ENCODE measurements at places on chromosomes 2 and 18.

DNA sequence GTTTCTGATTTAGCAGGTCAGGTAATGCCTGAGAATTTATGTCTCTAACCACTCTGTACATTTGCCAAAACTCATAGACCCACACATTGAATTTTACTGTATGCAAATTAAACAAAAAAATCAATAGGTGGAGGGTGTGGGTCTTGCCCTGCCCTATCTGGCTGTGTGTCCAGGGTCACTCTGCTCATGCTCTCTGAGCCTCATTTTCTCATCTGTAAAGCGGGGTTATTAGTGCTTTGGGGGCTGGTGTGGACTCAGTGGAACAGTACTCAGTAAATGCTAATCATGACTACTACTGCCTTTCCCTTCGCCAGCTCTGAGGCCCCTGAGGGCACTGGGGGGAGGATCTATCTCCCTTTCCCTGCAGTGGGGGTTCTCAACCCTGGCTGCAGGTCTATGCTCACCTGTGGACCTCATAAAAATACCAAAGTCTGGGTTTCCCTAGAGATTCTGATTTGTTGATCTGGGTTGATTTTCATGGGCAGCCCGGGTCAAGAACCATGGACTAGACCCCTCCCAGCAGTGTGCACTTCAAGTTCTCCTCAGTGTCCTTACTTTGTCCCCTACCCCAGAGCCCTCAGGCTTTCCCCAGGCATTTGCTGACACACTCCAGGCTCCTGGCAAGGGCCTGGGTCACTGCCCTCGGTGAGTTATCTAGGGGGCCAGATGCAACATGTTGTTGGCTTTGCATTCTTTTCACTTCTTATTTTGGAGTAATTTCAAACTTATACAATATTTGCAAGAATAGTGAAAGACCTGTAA lies 27.5 kb downstream of the MTHFD2 start:
- DNase-seq = no peak

- DNase-seq = no peak
These were observed 33.8 kb downstream of the TEX44 start for GRCh38 chr2:231626449-231626848.

DNA sequence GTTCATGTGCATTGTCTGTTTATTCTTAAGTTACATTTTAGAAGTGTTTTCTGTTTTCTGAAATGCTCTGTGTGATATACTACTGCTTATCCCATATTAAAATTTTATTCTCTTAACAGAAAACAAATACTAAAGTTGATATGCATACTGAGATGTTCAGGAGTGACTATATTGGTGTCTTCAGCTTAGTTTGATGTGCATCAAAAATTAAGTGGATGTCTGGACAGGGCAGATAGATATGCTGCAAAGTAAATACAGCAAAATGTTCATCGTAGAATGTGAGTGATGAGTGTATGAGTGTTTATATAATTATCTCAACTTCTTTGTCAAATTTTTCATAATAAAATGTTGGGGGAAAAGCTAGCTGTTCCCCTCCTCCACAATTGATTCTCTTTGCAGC lies 13.2 kb downstream of the VAPA start:
- DNase-seq = no peak

DNA sequence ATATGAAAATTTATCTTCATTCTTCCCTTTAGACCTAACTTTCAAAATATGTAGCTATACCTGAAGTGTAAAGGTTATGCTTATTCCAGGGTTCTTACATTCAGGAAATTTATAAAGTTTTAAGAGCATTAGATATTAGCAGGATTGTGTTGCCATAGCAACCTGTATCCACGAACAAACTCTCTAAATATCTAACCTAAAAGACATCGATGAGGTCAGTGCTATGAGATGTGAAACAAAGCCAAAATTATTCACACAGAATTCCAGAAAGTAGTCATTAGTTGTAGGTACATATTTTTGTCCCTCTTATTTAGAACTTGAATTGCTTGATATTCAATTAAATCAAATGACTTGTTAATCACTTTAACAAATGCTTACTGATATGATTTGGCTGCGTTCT lies 705.3 kb downstream of the SOCS6 start:
- DNase-seq = no peak

DNA sequence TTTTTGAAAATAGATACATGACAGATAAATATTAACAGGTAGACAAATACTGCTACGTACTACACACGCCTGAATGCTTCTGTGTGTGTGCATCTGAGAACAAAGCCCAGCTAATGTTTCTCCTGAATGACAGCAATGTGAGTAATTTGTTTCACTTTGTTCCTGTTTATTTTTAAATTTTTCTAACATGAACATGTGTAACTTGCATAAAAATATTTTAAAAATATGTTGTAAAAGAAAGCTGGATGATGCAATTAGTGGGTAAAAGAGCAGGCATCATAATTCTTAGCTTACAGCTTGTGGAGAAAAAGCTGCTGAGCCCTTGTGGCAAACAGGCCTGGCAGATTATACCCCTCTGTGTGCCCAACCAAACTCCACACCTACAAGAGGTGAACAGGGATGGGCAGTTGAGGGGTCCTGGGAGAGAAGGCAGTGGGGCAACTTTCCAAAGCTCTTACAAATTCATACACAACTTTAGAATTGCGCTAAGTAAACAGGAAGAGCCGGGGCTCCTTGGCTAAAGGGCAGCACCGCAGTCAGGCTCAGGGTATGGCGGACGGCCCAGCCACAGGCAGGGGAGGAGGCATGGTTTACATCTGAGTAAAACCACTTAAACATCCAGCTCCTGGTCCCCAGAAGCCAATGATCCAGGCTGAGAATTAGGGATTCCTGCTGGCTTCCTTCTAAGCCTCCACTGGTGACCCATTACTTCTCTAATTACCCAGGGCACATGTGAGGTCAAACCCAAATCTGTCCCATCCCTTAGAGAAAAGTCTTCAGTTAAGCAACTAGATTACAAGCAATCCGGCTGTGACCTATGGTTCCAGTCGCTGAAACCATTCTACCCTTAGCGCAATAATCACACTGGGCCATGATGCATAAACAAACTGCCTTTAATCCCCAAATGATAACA lies 14.0 kb downstream of the PXDN start:
- no peak for DNase-seq

DNA sequence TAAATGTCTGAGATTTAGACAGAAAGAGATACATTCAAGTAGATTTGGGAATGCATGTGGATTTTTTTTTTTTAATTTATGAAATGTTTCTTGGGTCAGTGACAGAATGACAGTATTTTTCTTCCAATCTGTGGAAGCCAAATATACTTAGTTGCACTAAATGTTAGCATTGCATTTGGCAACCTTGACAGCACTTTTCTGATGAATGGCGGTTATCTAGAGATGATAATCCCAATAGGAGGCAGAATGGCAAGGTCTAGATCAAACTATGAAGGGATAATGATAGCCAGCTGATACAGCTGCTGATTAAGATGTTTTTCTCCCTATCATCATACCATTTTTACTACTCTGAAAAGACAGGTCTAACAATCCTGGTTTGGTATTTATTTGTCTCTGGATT lies 174.5 kb upstream of the STON1 start:
- DNase-seq = no peak

DNA sequence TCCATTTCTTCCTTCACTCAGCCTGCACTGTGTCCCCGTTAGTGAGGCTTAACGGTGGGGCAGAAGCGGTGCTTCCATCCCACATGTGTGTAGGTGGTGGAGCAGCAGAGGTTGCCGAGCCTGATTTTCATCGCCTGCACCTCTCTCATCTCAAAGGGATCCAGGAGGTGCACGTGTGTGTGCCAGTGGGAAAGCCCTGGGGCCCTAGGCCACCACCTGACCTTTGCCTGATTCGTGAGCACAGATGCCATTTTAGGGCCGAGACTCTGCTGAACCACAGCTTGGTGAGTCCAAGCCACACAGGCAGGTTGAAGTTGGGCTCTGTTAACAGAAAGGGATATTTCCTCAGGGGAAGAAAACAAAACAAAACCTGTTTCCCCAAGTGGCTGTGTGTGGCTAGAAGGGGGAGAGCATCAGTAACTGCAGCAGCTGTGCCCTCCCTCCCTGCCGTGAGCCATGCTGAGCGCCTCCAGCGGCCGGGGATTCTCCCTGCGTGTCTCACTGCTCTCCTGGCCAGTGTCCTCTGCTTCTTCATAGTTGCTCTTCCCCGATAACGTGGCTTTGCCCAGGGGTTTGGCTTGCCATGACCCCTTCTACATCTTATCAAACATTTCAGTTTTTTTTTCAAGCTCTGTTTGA lies 81.5 kb downstream of the MAPRE2 start:
- no peak for DNase-seq

DNA sequence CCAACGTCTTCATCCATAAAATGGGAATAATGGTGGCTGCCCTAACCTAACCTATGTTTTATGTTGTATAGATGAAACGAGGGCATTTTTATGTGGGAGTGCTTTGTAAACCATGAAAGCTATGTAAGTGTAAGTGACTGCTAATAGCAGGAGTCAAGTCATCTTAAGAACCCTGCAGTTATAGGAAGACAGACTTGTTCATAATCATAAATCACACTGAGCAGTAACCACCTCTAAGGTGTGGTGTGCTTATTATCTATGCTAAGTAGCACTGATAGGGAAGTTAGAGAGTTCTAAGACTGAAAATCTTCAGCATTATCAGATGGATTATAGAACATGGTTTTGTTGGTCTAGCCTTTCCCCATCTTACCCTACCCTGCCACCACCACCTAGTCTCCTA lies 24.2 kb upstream of the NRP2 start:
- DNase-seq = no peak

DNA sequence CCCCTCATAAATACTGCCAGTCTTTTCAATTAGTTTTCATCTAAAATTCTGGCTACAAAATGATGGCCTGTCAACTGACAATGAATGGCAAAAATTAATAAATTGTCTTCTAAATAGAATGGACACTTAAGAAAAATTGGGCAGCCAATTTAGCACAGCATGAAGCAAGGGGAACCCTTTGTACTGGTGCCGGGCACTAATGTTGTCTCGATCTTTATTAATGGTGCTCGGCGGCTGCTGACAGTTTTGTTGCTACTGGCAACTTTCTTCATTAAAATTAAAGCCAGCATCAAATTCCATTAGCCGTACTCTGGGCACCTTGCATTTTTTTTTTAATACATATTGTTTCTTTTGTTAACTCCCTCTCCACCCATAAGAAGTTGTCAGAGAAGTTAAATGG lies 309.3 kb downstream of the GBX2 start:
- DNase-seq = no peak

DNA sequence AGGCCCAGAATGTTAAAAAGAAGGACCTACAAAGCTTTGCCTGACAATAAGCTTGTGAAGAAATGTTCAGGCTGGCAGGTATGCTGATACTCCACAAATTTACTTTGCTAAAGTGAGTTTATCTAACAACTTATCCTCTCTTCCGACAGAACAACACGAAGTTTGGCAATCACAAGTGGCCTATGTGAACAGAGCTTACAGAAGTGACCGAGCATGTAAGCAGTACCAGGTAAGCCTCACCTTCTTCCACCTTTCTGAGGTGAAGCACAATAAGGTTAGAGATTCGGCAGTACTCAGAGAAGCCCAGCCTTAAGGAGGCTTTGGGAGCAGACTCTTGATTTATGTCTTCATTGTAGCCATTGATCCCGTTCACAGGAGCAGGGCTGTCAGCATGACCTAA lies 9.0 kb upstream of the LCT start:
- DNase-seq = no peak

DNA sequence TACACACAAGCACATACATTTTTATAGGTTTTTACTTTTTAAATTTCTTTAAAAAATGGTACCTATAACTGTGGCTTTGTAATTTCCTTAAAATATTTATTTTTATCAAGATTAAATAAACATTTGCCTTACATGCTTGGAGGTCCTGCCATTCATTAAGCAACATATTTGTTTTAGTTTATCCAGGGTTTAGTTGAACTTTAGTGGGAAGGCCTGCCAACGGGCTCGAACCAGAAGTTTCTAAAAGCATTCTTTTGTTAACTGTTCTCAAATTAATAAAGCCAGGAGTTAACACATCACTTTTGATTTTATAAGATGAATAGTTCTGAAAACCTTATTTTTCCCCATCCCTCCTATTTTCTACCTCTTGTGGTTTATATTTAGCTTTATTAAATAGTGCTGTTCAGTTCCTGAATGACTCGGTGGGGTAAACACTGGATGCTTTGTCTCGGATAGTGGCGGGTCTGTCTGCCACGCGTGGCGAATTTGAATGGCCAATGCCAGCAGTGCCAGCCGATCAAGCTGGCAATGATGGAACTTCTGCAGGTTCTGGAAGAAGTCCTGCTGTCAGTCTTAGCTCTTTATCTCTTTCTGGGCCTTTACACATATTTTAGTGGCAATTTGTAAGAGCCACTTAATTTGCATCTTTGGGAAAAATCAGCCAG lies 32.2 kb downstream of the SH3YL1 start:
- DNase-seq = no peak

DNA sequence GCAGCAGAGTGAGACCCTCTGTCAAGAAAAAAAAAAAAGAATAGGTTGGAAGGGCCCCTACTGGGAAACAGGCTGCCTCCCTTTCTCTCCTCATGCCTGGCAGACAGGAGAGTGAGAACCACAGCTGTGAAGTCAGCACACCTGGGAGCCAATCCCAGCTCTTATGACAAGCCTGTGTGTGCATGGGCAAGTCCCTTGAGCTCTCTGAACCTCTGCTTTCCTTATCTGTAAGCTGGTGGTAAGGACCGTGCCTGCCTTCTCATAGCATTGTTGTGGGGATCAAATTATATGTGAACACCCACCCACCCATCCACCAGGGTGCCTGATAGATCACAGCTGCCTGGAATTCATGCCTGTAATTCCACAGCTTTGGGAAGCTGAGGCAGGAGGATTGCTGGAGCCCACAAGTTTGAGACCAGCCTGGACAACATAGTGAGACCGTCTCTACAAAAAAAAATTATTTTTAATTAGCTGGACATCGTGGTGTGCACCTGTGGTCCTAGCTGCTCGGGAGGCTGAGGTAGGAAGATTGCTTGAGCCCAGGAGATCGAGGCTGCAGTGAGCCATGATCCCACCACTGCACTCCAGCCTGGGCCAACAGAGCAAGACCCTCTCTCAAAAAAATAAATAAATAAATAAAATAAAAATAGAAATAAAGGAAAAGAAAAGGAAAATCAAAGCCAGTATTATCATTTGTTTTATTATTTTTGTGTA lies 66.9 kb upstream of the MCFD2 start:
- DNase-seq = no peak

GRCh38 chr18:78408623-78409022 lies 571.0 kb upstream of the SALL3 start:
- DNase-seq = no peak

- no peak for DNase-seq
These were observed 11.2 kb upstream of the PUM2 start for GRCh38 chr2:20361893-20362292.

DNA sequence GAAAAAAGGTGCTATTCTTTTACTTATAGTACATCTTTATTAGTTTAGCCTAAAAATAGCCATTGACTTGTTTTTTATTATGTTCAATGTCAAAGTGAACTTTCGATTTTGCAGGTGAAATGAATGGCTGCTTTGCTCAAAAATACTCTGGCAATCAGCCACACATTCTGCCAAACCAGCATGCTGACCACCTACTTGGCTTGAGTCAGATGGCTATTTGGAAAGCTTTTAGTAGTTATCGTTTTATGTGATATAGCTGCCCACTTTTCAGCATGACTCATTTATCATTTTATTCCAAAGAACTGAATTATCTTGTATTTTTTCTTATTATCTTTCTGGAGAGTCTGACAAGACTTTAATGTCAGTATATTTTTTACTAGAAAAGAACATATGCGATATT lies 1615.8 kb upstream of the TMEFF2 start:
- no peak for DNase-seq
